ENCODE measurements at places on chromosomes 3 and 15. TPM values are rescaled to one million over a fixed set of nuclear protein-coding genes. Genes with fewer than 3 reads are reported as not detected.

Gene ILDR1
- 1.2 TPM for total RNA-seq

Gene GRM2
- total RNA-seq: 0.32 TPM

Gene EPHA3
- total RNA-seq: 158 TPM

Gene LYZL4
- total RNA-seq: not detected

Gene CDHR4
- not detected for total RNA-seq

Gene GHSR
- total RNA-seq: not detected

Gene WDR82
- 70.2 TPM for total RNA-seq

Gene TMOD3
- 53.8 TPM for total RNA-seq

Gene SPINT1
- 31.4 TPM for total RNA-seq

All from urinary bladder (tissue), 4 donors.